ENCODE measurements at places on chromosomes 4 and X.

- DNase-seq = no peak
These were observed 26.8 kb downstream of the MGST2 start for GRCh38 chr4:139692309-139693012.

DNA sequence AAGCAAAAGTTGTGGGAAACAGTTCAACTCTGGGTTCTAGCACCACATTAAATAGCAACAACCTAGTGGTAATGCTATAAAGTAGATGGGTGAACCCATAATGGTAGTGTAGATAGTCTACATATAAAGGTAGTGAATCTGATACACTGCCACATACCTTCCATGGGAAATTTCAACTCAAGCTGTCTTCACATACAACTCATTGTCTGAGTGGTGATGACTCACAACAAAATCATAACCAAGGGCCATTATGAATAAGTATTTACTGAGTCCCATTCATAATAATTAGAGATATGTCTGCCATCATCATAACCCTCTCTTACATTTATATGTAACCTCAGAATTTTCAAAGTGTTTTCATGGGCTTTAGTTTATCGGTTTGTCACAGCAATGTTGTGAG lies 34.8 kb downstream of the EGF start:
- DNase-seq = no peak

- DNase-seq = no peak
These were observed at the start of gene RIBC1 for GRCh38 chrX:53422861-53423306. TSS of gene RIBC1 (plus strand) at chrX:53422873. CDS start at chrX:53426277, 3,404 bp downstream.

GRCh38 chrX:109797311-109797975 lies 64.4 kb upstream of the ACSL4 start:
- DNase-seq = no peak

DNA sequence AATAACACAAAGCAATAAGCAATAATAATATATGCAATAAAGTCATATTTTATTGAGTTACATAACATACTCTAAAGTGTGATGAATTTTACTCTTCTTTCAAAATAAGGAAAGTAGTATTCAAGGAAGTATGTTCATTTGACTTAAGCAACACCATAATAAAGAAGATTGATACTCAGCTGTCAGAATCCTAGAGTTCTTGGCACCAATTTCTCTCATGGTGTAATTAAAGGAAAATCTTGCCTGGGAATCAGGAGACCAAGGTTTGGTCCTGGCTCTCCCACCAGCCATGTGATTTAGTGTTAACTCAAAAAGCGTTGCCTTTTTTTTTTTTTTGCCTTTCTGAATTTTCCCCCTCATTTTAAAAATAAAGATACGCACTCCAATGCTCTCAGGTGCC lies 17.1 kb downstream of the MYOZ2 start:
- DNase-seq = no peak

DNA sequence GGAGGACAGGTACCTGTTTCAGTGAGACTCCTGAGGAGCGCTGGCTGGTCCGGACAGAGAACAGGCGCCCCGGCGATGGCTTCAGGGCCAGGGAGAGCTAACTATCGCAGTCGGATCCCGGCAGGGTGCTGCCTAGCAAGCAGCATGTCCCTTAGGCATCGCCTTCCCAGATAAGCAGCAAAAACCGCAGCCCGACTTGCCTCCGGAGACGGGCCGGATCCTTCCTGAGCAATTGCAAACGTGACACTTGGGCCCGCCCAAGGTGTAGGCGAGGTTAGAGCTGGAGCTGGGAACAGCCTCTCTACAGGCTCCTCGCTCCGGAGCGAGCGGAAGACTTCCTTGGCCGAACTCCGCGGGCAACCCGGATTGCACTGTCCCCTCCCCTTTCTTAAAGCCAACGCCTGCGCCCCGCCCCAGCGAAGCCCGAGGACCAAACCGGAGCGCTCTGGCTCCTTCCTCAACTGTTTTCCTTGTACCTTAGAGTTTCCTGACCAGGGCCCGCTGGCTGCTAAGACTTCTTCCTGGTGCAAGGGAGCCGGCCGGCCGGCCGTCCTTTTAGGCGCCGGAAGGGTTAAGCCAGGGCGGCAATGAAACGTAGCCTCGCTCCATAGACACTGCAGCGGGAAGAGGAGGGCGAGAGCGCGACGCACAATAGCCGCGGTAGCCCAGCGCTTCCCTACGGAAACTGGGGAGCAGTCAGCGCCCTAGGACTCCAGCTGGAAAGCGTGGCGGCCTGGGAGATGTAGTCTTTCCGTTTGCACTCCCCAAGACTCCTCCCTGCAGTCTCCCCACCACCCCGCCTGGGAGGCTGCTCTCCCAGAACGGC lies at the start of gene OPHN1:
Gene OPHN1, minus strand, starts transcription at position 341 of the 826 bp plus-strand sequence. CDS start 475 bp downstream, outside the sequence.
- DNase-seq = no peak

GRCh38 chr4:183100827-183101226 lies 1.8 kb downstream of the WWC2 start:
- no peak for DNase-seq

DNA sequence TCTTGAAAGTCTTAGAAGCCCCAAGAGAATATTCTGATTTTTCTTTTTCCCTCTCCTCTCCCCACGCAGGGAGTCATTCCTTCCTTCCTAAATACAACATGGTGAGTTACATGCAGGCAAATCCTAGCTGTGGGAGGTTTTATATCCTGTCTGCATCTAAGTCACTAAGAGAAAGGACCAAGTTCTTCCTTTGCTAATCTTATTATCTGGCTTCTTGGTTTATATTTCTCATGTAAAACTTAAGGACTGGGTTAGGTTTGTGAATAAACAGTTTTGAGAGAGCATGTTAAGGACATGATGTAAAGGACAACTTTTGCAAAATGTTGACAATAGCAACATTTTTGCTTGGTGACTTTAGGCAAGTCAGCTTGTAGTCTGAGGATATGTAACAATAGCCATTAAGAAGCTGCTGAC lies 5.1 kb upstream of the CXCL9 start:
- no peak for DNase-seq

DNA sequence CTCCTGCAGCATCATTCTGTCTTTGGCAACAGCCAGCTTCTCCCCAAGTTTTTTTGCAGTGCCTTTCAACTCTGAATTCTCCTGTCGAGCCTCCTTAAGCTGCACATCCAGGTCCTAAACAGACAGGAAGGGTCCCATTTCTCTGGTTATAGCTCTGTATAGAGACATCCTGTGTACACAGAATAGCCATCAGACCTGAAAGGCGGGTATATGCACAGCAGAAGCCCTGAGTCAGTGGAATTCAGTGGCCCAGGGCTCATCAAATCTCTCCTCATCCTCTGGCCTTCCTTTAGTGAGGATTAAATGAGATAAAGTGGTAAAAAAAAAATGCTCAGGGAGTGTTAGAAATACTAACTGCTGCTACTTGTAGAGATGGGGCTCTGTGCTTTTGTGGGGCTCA lies 73.8 kb downstream of the FAM184B start:
- DNase-seq = no peak

DNA sequence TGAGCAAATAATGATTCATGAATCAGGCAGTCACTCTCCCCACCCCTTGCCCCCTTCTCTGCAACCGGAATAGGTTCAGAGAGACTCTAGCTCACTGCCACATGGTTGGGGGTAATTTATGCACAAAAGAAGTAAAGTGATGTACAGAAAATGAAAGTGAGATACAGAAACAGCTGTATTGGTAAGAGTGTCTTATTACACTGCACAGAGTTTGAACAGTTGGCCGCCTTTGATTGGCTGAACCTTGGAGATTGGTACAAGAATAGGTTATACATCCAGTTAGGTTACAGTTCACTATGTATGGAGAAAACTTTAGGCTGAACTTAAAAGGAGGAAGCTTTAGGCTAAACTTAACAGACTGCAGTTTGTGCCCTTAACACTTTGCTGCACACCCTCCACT lies 34.6 kb upstream of the DIAPH2 start:
- DNase-seq = no peak

DNA sequence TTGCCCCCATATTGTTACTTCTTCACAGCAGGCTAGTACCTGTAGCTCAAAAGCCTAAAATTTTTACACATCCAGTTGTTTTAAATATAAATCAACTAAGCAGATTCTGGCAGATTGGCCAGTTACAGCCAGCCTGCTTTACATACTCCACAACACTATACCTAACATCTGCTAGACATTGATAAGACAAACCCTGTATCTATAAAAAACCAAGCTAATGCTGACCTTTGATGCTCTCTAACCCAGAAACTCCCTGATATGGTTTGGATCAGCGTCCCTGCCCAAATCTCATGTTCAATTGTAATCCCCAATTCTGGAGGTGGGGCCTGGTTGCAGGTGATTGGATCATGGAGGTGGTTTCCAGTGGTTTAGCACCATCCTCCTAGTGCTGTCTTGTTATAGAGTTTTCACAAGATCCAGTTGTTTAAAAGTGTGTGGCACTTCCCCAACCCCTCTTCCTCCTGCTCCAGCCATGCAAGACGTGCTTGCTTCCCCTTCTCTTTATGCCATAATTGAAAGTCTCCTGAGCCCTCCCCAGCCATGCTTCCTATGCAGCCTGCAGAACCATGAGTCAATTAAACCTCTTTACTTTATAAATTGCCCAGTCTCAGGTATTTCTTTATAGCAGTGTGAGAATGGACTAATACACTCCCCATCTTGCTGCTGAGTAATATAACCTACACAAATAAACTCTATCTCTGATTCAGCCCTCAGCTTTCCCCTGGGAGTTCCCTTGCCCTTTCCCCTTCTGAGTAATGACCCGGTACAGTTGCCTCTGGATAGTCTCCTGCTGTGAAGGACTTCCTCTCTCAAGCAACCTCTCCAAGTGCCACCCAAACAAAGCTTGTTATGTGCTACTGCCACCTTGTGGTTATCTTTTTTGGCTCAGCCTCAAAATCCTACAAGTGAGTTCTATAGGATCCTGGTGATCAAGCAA lies 39.6 kb downstream of the ZCCHC13 start:
- peak; percentile 57 for DNase-seq

DNA sequence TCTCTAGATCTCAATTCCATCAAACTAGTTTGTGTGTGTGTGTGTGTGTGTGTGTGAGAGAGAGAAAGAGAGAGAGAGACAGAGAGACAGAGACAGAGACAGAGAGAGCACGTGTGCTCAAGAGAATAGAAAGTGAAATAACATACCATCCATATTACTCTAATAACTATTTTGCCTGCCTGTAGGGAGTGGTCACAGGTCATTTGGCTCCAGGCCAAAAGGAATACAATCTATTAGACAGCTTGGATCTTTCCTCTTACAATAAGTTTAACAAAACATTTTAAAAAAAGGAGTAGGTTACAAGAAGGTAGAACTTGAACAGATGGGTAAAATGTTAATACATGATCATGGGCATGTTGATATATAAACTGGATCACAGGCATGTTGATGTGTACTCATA lies 76.2 kb downstream of the COL4A6 start:
- no peak for DNase-seq

GRCh38 chr4:169626331-169627282 lies 6.2 kb downstream of the CLCN3 start:
- DNase-seq = no peak

DNA sequence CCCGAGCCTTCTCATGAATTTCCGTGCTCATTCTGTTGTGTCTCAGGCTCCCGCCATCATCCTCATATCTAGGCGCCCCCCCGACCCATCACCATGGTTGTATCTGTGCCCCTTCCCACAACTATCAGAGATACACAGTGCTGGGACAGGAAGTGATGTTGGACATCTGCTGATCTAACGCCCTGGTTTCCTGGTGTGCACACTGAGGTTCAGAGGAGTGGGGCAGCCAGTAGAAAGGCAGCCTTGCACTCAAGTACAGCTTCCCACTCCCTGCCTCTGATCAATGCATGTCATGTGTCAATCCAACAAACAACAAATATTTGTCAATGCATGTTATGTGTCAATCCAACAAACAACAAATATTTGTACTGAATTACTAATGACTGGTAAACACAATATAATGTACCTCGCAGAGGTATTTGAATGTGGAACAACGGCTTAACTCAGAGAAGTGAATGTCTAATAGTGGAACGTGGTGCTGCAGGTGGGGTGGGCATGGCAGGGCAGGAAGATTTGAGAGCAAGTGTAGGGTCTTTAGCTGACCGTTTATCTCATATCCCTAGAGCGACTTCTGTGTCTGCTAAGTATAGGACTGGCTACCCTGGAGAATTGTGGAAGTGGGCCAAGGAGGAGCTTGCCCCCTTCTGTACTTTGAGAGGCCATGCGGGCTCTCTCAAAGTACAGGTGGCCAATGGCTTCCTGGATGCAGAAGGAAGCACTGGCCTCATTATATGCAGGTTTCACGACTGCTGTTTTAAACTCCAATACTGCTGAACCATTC lies 10.3 kb upstream of the SEL1L3 start:
- no peak for DNase-seq

- no peak for DNase-seq
These were observed 3.5 kb downstream of the PCSK1N start for GRCh38 chrX:48831909-48832291.

- DNase-seq = no peak
These were observed 515.6 kb upstream of the GNPDA2 start for GRCh38 chr4:45241976-45242375.

DNA sequence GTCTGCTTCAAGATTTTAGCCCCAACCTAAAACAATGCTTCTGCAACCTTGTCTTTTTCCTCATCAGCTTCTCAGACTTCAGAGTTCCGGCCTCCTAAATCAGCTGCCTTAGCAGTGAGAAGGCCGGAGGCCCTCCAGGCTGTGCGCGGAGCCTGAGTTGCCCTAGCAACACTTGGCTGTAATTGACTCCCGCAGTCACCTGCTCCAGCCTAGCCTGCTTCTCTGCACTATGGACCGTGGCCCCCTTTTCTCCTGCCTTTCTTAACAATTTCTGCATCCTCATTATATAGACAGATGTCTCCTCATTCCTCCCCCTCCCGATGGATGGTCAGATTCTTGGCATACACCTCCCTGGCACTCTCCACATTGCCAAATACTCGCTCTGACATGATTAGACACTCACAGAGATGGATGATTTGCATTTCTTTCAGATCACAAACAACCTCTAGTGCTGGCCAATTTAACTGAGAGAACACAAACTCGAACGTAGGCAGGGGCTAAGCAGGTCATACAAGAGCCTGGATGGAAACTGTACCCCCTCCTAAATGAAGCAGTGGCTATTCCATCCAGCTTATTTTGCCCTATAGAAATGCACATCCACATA lies 9.5 kb upstream of the HUWE1 start:
- no peak for DNase-seq

GRCh38 chr4:85737254-85737653 lies 262.3 kb downstream of the ARHGAP24 start:
- DNase-seq = no peak

DNA sequence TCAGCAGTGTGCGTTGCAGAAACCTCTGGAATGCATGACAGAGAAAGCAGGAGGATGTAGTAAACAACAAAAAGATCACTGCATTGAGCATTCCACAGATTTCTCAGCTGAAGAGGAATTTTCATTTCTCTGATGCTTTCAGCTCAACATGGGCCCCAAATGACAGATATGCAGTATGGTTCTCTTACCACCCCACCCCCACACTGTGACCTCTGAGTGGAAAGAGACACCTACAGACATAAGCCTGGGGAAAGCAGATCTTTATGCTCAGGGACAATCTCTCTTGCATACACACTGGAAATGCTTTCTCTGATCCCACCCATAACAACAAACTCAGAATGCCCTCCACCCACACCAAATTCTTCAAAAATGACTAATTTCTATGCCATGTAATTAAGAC lies 983.7 kb upstream of the LCORL start:
- DNase-seq = no peak

- no peak for DNase-seq
These were observed 131.6 kb upstream of the SCML1 start for GRCh38 chrX:17605676-17606075.

All from CD4-positive, alpha-beta T cell treated with Interleukin-21 for 1 hour (primary cell).